ENCODE measurements at places on chromosomes 3 and 15.

DNA sequence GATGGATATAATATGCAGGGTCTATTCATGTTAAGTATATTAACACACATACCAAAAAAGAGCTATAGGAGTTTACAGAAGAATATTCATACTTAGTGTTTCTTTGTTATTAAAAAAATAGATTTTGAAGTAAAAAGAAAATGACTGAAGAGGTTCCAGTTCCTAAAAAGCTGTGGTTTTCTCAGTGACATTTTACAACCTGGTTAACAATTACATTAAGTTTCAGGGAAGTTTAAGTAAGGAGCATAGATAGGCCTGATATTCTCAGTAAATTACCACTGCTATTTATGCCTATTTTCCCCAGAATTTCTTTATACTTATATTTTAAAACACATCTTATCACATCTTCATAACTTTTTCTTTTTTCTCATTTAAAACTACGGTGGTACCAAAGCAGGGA is 43.6 kb upstream of the SPTSSB start:
- no peak for DNase-seq

GRCh38 chr15:80774486-80774885 is 4.7 kb upstream of the CEMIP start:
- no peak for DNase-seq

DNA sequence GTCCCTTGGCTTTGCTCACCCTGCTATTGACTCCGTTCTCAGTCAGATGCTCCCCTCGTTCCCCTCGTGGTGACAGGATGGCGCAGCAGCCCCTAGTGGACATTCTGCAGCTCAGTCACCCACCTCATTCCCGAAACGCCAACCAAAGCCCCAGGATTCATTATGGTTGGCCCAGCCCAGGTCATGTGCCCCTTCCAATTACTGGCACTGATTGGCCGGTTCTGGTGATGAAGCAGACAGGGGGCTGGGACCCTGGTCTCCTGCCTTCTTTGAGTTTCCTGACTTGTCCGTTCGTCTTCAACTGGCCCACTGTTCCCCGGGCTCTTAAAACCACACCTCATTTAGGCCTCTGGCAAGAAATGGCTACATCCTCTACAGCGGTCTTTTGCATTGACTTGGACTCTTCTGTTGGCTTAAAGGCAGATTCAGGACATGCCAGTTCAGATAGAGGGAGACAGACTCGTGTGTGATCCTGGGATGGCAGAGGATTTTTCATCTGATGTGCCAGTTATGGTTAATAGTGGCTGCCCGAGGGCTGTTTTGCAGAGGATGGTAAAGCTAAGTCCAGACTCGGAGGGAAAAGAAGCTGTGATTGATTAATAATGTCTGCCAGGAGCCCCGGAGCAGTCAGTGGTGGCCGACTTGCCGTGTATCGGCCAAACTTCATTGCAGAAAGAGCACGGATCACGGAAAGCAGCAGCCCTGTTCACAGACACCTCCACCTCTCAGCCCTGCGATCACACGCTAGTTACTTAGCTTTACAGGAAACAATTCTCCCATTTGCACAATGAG is 37.8 kb downstream of the LSM3 start:
- DNase-seq: peak; percentile 82

GRCh38 chr15:51879555-51879954 is 50.1 kb downstream of the TMOD3 start:
- no peak for DNase-seq

DNA sequence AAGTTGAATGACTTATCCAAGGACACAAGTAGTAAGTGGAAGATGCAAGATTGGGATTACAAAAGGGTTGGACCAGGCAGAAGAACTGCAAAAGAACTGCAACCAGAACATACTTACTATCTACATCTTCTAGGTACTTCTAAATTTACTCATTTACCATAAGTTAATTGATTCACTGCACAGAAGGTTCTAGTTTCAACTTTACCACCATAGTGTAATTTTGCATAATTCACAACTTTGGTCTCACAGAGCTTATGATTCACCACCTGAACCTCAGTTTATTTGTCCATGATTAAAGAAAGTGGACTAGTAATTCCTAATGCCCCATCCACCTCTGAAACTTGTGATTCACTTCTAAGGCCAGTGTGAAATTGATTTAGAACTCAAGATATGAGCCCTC is 236.8 kb upstream of the UBE2E2 start:
- DNase-seq: no peak
